Activated CD4-positive, alpha-beta T cell treated with anti-CD3 and anti-CD28 coated beads, Interleukin-2, amount 50 U/mL, for 4 hours (primary cell): ENCODE measurements at places on chromosomes 1 and 21.

- DNase-seq: peak; percentile 84
These were observed 45.2 kb downstream of the ATP1A1 start for GRCh38 chr1:116418091-116418830.

GRCh38 chr1:99647490-99647889, 1.6 kb downstream of the PALMD start:
- DNase-seq: no peak

- no peak for DNase-seq
These were observed 163.9 kb downstream of the ST6GALNAC5 start for GRCh38 chr1:77031106-77031662.

DNA sequence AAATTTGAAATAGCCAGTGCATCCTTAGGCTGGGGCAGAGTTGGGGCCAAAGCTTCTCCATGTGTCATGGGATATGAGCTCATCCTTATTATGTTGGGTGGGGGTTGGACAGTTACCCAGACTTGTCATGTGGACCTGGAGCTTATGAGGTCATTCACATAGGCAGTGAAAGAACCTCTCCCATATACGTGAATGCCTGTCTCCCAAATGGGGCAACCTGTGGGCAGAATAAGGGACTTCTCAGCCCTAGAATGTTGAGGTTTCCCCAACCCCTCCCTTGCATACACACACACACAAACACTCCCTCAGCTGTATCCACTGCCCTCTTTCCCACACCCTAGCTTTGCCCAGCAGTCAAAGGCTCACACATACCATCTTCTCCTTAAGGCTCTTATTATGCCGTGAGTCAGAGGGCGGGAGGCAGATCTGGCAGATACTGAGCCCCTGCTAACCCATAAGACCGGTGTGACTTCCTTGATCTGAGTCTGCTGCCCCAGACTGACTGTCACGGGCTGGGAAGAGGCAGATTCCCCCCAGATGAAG, 2.3 kb upstream of the IVL start:
- no peak for DNase-seq

- no peak for DNase-seq
These were observed 124.0 kb downstream of the GPATCH2 start for GRCh38 chr1:217506878-217507277.

GRCh38 chr1:119097380-119097779, 43.1 kb downstream of the WARS2 start:
- no peak for DNase-seq

- DNase-seq: no peak
These were observed 156.4 kb downstream of the URB2 start for GRCh38 chr1:229782469-229782868.

GRCh38 chr1:100868364-100868995, 26.2 kb downstream of the EXTL2 start:
- no peak for DNase-seq
